ENCODE measurements at places on chromosomes 3 and 15.

DNA sequence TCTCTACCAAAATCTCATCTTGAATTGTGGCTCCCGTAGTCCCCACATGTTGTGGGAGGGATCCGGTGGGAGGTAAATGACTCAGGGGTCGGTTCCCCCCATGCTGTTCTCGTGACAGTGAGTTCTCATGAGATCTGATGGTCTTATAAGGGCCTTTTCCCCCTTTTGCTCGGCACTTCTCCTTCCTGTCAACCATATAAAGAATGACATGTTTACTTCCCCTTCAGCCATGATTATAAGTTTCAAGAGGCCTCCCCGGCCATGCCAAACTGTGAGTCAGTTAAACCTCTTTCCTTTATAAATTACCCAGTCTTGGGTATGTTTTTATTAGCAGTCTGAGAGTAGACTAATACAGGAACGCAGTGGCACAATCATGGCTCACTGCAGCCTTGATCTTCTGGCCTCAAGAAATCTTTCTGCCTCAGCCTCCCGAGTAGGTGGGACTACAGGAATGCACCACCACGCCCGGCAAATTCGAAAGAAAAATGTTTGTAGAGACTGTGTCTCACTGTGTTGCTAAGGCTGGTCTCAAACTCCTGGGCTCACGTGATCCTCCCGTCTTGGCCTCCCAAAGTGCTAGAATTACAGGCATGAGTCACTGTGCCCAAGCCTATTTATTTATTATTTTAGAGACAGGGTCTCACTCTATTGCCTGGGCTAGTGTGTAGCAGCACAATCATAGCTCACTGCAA, 101.0 kb downstream of the ATP10A start:
- DNase-seq: no peak

GRCh38 chr15:67025719-67026609, 39.4 kb upstream of the SMAD3 start:
- no peak for DNase-seq

- no peak for DNase-seq
These were observed 60.1 kb downstream of the MBNL1 start for GRCh38 chr3:152328841-152329240.

GRCh38 chr3:50493623-50494022, 9.8 kb downstream of the CACNA2D2 start:
- DNase-seq: no peak

DNA sequence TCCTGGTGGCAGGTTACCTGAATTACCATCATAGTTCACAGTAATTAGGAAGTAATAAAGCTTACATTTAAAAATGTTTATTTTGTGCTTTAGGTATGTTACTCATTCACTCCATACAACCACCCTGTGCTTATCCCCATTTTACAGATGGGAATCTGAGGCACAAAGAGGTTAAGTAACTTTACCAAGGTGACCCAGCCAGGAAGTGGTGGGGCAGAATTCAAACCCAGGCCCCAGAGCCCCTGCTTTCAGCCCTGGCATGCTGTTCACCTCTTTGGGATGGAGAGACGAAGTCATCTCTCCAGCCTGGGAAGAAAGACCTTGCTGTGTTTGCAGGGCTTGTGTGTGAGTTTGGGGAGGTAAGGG, 285.6 kb upstream of the TPM1 start:
- no peak for DNase-seq

DNA sequence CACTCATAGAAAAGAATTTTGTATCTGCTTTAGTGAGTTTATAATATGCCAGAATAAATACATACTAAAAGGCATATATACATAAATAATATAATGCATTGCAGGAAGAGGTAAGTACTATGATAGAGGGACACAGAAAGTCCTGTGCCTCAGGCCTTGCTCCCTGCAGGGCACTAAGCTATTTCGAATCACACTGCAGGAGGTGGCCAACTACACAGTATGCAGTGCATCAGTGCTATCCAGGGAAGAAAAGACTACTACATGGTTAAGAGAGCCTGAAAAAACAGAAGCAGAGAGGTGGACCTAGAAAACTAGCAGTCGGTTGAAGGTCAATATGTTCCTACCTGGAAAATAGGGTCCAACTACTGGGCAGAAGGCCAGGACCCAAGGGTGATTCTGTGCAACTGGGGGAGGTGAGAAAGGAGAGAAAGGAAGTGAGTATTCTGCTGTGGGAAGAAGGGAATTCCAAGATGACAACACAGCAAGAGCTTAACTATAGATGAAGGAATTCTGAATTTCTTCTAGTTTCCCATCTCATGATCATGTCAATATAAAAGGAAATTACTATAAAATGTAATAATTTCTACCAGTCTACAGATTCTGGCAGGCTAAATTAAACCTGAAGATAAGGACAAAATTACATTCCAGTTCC, 218.0 kb downstream of the ZBTB20 start:
- no peak for DNase-seq

DNA sequence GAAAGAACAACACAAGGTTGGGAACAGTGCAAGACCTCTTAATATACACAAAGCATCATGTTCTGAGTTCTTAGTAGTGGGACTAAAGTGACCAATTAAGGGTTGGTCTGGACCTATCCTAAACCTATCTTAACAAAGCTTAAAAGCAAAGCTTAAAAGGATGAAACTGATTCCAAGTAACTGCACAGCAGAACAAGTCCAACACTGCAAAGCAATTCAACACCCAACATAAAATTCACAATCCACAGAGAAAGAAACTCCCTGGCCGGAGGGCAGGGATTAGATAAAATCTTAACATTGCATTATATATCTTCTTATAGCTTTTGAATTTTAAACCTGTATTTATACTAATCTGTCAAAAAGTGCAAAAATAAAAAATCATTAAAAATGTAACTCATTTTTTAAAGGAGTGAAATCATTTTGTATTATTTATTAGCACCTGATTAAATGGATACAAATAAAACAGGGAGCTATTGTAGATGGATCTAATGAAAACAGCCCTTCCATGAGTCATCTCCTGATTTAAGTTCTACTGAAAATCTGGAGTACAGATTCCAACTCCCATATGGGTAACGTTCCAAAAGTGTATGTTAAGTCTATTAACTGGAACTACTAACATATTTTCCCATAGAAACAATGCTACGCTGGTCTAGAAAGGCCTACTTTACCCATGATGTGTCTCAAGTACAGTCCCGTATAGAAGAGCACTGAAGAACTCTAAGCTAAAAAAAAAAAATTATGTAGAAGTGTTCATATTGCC, 34.9 kb downstream of the PIK3R4 start:
- DNase-seq: no peak

GRCh38 chr15:89496155-89497098, at the start of gene RHCG:
TSS of gene RHCG (minus strand) at chr15:89496583. CDS start at chr15:89496544, 39 bp downstream.
- DNase-seq: no peak

Measured in anterior cingulate cortex (tissue), 58 donors.